Activated CD8-positive, alpha-beta T cell treated with anti-CD3 and anti-CD28 coated beads, Interleukin-2, amount 10 ng/mL, durations not matched to agents 7 days and 5 days (primary cell): ENCODE measurements at places on chromosomes 11 and 22.

GRCh38 chr11:65574811-65575567 is 864 bp upstream of the EHBP1L1 start:
- no peak for DNase-seq

GRCh38 chr11:13225038-13226001 is 52.3 kb upstream of the BMAL1 start:
- no peak for DNase-seq

- peak; percentile 50 for DNase-seq
Observed at GRCh38 chr22:46788441-46789172, 26.2 kb downstream of the TBC1D22A start.

DNA sequence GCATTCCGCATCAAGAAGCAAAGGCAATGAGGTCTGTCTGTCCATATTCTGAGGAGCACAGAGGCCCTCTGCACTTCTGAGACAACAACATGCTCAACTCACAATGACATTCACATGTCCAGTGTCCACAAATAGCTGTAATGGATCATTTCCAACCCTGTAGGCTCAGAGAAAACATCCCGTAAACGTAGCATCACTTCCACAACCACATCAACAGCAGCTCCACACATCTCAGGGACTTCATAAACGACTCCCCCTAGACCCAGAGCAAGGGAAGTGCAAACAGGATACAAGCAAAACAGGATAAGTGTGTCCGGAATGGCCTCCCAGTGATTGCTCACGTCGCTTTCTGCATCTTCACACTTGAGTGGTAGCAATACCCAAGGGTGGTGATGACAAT is 100.2 kb downstream of the SYN3 start:
- no peak for DNase-seq

GRCh38 chr22:48758881-48759875 is 1068.5 kb downstream of the BRD1 start:
- no peak for DNase-seq

GRCh38 chr11:15453211-15453765 is 338.6 kb downstream of the INSC start:
- no peak for DNase-seq

DNA sequence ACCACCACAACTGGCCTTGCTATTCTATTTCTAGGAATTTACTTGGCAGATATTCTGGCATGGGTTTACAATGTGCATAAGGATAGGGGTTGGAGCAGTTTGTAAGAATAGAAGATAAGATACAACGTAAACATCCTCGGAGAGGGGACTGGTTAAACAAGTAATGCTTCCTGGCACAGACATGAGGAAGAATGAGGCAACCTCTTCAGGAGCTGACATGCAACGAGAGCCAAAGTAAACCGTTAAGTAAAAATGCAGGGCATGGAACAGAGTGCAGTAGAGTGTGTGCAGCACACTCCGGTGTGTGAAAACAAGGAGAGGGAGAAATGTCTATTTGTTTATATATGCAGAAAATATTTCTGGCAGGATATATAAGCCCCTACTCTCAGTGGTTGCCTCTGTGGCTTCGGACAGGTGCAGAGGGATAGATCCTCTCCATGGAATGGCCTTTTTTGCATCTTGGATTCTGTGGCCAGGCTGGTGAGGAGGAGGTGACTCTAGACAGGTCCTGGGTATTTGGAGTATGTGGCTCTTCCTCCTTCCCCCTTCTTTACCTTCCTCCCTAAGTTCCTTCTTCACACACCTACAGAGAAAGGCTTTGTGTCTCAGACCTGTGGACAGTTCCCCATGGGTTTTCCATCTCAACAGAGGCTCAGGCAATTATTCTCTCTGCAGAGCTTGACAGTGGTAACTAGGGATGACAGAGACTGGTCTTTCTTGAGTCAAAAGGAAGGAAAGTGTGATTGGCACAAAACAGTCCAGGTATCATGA is 2.5 kb downstream of the RAB36 start:
- DNase-seq, result no peak

- no peak for DNase-seq
Observed at GRCh38 chr11:69563946-69564775, 76.8 kb upstream of the CCND1 start.

DNA sequence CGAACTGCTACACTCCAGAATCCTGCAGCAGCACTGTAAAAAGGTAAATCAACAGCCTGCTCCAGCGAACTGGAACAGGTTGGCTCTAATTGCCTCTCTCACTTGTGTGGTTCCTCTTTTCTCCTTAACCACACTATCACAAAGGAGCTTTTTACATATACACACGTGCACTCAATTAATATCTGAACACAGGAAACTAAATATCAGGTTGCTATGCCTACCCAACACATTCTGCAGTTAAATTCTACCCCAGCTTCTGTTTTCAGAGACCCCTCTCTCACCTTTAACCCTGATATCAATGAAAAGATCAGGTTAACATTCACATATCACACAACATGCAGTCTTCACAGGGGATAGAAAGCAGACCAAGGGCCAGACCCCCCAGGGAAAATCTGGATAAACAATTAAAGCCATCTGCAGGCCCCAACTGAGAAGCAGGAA is 11.0 kb downstream of the RBFOX2 start:
- no peak for DNase-seq

DNA sequence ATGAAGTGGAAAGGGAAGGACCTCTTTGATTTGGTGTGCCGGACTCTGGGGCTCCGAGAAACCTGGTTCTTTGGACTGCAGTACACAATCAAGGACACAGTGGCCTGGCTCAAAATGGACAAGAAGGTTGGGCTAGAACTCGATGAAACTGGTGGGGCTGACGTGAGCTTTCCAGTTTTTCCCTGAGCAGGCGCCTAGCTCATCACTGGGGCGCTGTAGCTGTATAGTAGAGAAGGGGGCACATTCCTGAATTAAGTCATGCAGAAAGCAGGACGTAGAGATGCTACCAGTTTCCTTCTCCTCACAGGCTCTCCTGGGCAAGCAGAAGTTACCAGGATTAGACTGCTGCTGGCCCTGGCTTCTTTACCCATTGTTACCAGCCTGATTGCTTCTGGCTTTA is 33.3 kb downstream of the NF2 start:
- DNase-seq, result no peak
